ENCODE measurements at places on chromosomes 11 and 22.

DNA sequence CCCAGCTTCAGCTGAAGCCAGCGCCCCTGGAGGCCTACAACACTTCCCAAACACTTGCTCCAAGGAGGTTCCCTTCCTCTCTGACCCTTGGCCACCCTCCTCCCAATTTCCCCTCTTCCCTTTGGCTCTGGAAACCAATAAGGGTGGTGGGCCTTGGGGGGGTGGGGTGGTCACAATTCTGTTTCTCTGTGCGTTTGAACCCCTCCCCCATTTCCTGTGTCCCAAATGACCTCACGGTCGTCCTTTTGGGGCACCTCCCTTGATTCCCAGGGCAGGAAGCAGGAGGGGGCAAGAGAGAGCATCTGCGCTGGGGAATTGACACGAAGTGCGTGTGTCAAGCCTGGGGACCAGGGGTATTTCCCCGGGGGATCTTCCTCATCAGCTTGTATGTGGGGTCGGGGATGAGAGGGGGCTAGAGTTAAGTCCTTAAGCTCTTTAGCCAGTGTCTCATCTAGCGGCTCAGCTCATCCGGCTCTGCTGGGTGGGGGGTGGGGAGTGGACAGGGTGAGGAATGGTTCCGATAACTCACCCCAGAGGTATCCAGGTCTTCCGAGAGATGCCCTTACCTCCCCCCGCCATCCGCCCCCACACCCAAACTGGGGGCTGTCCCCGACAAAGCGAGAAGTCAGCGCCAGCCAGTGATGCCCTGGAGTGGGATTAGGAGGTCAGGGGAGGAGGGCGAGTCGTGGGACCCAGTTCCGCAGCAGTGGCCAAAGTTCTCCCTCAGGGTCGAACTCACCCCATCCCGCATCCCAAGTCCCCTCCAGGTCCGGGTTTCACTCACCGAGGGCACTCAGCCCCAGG lies 587 bp downstream of the ESAM start:
- no peak for DNase-seq

DNA sequence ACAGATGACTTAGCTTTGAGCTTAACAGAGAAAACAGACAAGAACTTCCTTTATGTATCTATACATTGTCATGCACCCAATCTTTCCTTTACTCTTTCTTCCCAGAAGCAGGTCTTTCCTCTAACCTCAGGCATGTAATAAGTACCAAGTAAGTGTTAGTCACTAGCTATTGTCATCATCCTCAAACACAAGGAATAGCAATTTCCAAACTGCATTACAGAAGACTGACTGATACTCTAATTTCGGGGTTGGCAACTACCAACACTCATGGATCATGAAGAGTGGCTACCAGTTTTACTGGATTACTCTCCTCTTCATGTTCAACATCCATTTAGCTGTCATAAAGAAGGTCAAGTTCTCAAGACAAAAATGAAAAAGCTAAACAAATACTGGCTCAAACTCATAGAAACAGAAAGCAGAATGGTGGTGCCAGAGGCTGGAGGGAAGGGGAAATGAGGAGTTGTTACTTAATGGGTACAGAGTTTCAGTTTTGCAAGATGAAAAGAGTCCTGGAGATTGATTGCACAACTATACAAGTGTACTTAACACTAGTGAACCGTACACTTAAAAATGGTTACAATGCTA lies 111.6 kb downstream of the SIK3 start:
- DNase-seq = peak; percentile 18

GRCh38 chr11:59501931-59502330 lies 1.4 kb upstream of the OR4D11 start:
- DNase-seq = no peak

- DNase-seq = peak; percentile 24
Measured at GRCh38 chr11:66727282-66728037, 1.6 kb downstream of the SPTBN2 start.

DNA sequence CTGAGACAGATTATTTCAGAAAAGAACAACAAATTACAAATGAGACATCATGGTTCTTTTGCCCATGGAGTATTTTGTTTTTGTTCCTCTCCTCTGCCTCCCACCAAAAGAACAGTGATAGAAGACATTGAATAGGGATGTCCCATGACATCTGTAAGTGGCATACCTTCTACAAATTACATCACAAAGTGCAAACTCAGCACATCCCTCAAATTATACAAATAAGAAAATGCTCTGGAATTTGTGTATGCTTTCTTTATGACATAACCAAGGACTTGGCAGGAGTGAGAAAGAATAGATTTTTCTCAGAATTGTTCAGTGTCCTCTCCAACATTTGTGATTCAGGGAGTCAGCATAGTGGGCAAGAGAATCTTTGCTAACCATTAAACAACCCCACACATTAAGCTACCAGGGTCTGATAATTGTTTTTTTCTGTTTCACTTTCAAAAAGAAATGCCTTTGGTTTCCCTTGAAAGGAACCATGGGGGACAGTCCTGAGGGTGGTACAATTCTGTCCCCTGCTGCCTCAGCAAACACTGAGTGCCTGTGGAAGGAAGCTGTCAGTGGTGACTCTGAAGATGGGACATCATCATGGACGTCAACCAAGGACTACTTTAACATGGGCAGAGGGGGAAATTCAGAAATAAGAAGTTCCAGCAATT lies 430.3 kb downstream of the AASDHPPT start:
- DNase-seq = no peak

- DNase-seq = no peak
Measured at GRCh38 chr11:110435780-110436717, 6.3 kb downstream of the FDX1 start.

DNA sequence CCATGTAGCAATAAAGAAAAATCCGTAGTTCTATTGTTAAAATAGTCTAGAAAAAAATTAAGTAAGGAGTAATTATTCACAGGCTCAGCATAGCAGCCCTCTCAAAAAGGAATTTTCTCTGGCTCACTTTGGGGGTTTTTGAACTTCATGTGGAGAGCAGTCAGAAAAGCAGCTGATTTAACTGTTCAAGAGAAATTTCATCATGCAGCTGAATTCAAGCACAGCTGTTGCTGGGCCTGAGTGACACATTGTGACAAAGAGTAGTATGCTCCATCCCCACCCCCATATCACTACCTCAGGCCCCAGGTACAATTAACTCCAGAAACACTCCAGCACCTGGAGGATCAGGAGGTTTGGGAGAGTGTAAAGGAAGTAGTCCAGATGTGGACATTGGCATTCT lies 272.1 kb downstream of the FAM76B start:
- no peak for DNase-seq

GRCh38 chr11:46361283-46362155 lies 14.3 kb downstream of the DGKZ start:
- peak; percentile 62 for DNase-seq

DNA sequence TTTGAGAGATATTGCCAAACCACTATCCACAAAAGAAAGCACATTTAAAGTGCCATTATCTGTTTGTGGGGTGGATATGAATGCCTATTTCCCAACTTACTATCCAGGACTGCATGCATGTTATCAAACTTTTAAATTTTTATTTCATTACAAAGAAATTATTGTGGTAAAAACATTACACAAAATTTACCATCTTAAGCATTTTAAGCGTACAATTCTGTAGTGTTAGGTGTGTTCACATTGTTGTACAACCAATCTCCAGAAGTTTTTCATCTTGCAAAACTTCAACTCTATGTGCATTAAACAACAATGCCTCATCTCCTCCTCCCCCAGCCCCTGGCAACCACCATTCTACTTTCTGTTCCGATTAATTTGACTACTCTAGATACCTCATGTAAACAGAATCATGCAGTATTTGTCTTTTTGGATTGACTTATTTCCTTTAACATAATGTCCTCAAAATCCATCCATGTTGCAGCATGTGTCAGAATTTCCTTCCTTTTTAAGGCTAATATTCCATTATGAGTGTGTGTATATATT lies 17.6 kb upstream of the CD44 start:
- no peak for DNase-seq

GRCh38 chr11:117456027-117456720 lies 128.5 kb downstream of the CEP164 start:
- no peak for DNase-seq

- no peak for DNase-seq
Measured at GRCh38 chr22:41620589-41621098, at the start of gene DESI1. DESI1 (minus strand) TSS chr22:41621043; CDS start chr22:41620839, 204 bp downstream.

- no peak for DNase-seq
Measured at GRCh38 chr11:31450841-31451240, 58.6 kb downstream of the IMMP1L start.

DNA sequence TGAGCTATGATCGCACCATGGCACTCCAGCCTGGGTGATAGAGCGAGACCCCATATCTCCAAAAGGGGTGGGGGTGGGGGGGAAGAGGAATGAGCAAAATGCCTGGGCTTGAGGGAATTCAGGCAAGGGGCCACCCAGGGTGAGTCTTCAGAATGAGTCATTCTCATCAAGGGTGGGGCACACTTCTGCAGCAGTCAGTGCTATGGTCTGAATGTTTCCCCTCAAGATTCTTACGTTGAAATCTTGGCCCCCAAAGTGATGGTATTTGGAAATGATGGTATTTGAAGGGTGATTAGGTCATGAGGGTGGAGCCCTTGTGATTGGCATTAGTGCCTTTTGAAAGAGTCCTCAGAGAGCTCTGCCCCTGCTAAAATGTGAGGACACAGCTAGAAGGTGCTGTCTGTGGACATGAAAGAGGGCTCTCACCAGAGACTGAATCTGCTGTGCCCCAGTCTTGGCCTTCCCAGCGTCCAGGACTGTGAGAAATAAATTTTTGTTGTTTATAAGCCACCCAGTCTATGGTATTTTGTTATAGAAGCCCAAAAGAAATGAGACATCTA lies 86.4 kb upstream of the THY1 start:
- no peak for DNase-seq

DNA sequence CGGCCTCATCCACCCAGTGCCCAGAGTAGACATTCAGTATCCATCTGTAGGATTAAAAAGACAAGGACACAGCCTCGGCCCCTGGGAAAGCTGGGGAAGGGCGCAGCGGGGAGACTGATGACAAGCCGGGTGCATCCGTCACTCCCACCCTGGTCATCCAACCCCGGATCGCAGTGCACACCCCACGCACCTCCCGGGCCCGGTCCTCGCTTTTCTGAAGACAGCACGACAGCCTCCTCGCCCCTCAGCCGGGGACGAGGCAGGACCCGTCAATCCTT lies 1.1 kb downstream of the FCHSD2 start:
- no peak for DNase-seq

DNA sequence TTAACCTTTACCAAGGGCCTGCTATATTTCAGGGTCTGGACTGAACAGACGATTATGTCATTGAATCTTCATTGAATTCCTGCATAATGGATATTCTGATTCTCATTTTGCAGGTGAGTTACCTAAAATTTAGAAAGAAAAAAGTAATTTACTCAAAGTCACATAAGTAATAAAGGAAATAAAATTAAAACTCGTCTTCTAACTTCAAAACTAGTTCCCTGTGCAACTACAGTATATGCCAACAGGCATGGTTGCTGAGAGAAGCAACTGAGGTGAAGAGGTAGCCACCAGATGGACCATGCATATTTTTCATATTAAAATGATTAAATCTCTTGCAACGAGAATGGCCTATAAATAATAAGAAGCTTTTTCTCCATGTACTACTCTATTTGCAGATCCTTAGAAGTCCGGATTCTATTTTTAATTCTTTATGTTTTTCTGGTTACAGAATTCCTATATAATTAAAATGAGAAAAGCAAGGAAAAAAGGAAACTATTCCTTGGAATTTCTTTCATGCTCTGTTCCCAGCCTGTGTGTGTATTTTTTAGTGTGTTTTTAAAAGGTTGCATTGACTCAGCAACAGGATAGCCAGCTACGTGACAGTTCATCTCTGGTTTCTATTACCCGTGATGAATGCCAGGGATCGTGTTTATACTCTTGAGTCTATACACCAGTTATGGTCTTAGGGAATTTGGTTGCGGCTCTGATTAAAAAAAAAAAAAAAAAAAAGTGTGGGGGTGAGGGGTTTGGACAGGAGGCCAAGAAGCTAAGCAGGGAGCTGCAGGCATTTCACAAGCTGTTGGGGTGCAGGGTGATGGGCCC lies 186.8 kb downstream of the ETS1 start:
- DNase-seq = no peak

DNA sequence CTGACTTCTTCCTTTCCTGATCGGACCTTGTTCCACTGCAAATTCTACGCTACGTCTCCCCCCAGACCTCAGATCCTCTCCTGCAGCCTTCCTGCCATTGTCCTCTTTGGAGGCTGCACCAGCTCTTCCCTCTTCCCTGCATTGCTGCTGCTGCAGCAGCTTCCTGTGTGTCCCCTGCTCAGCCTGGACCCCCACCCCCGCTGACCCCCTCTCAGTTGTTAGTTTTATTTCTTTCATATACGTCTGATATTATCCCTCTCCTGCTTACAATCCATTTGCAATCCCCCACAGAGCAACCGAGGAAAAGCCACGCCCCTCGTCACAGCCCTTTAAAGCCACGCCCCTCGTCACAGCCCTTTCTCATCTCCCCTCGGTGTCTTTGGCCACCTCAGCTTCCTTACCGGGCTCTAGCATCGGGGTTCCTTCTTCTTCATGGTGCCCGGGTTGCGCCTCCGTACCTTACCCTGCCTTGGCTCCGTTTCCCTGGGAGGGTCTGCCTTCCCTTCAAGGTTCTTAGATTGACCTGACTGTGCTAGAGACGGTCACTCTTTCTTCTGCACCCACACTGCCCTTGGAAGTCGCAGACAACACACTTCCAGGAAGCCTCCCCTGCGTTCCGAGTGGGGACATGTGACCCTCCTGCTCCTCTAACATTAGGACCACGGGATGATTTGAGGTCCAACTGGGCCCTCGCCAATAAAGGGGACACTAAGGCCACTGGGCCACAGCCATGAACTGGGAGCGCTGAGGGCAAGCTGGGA lies 4.8 kb downstream of the MRGPRG start:
- no peak for DNase-seq

DNA sequence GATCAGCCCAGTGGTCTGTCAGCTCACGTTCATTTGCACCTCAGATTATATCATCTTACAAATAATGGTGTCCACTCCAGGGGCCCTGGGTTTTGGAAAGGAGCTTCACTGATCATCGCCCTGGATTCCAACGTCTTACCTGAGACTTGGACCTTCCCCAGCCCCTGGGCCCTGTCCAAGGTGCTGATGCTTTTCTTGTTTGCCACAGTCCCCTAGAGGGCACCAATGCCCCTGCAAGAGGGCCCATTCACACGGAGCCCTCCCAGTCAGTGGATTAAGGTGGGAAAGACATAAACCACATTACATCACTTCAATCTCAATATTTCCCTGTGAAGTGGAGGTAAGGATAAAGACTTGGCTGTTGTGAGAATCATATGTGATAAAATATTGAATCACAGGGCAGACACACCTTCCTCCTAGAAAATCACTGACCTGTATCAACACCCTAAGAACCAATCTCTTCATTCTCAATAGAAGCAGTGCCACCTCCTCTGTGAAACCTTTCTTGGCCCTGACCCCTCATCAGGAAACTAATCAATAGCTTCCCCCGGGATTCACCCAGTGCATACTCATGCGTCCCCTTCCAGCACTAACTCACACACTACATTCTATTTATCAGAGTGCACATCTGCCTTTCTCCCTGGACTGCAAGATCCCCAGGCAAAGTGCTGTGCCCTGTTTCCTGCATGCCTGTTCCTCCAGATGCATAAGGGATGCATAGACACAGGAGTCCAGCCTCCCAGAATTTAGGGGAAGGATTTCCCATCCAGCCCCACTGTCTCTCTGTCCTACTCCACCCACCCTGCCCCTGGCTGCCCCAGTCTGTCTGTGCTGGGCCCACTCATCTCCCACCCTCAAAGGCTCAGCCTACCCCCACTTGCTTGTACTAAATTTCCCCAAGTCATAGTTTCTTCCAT lies 167.0 kb downstream of the BUD13 start:
- DNase-seq = no peak

GRCh38 chr11:35207471-35208403 lies 68.8 kb downstream of the CD44 start:
- DNase-seq = no peak

- no peak for DNase-seq
Measured at GRCh38 chr11:14193644-14194043, 165.3 kb downstream of the RRAS2 start.
